ENCODE measurements at places on chromosomes 12 and 14. TPM values are rescaled to one million over a fixed set of nuclear protein-coding genes. Genes with fewer than 3 reads are reported as not detected.

Gene SMIM41
- total RNA-seq: 0.43 TPM

Gene CLEC2A
- not detected for total RNA-seq

Gene CABP1
- total RNA-seq: not detected

Gene SLC25A21
- total RNA-seq: 0.97 TPM

DNA sequence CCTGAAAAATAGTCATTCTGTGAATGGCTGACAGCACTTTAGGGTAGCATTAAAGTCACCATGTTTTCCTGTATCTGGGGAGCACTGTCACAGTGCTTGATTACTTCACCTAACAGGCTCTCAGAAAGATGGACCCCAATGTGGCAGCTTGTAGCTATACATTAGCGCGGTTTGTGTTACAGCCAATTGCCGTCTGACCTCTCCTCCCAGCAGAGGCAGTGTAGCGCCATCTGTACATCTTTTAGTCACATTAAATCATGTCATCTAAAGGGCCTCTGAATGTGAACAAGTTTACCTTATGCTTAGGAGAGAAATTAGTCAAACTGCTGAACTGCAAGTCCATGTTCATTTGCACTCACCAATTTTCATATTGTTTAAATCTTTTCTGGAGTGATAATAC is 113.7 kb downstream of the LMO3 start:
- DNase-seq: no peak

GRCh38 chr14:91573894-91574837 is 64.1 kb upstream of the PPP4R3A start:
- DNase-seq: peak; percentile 15

- DNase-seq: no peak
Observed at GRCh38 chr14:98945611-98946570, 326.1 kb downstream of the BCL11B start.

Measured in fibroblast of villous mesenchyme (primary cell).